Activated CD4-positive, alpha-beta T cell treated with anti-CD3 and anti-CD28 coated beads, Interleukin-2, amount 10 ng/mL, durations not matched to agents 7 days and 5 days (primary cell): ENCODE measurements at places on chromosomes 4 and X.

DNA sequence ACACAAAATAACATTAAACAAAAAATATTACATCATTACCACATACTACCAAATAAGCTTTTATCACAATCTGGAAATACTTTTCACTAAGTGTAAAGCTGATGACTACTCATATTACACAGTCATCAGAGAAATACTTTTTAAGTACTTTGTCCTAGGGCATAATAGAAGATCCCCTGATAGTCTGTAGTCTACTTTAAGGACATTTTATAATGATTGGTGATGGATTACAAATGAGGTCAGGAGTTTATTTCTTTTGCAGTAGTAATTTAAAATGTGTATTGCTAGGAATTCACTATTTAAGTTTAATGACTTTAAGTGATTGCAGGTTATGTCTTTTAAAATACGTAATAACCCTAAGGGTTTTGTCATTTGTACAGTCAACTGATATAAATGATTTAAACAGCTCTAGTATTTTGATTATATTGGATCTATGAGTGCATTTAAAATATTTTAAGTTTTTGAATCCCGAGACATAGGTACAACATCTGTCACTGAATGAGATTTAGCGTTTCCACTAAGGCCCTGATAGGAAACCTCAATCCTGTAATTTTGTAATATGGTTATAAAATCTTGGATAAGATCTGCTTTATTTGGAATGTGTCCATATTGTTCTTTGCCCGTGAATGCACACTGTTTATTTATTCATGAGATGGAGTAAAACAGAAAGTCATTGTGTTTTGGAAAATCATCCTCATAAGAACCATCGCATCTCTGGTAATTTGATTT is 189.5 kb downstream of the ARAP2 start:
- DNase-seq: no peak

GRCh38 chr4:159422626-159423025 is 319.7 kb downstream of the RAPGEF2 start:
- no peak for DNase-seq

GRCh38 chr4:48698029-48698971 is 81.8 kb downstream of the FRYL start:
- DNase-seq: no peak

- no peak for DNase-seq
These were observed 3.9 kb downstream of the RUFY3 start for GRCh38 chr4:70725633-70726032.

GRCh38 chr4:85508654-85509053 is 33.7 kb downstream of the ARHGAP24 start:
- DNase-seq: no peak
